ENCODE measurements at places on chromosomes 3 and 15.
A peak's percentile ranks its signal among the peaks of the same experiment; 100 is the strongest.

DNA sequence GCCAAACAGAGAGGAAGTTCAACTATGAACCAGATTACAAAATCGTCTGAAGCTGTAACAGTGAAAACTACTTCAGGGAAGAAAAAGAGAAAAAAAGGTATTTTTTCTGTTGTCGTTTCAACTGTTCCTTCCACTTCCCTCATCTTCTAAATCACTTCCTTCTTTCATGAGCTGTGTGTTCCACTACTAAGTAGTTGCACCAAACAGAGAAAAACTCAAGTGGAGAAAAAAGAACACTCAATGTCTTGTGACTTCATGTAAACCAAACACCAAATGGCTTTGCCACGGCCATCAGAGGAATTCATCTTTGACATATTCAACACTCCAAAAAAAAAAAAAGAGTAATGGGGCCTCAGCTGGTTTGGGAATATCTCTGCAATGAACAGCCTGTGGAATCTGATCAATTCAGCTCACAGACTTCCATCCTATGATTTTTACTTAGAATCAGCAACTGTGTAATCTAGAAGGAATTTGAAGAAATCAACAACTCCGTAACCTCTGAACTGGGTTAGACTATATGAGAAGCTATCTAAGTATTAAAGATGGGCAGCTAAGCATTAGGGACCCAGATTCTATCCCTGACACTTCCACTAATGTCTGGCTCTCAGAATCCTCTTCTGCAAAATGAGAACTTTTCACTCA, 47.5 kb upstream of the RNF7 start:
- DNase-seq = no peak

DNA sequence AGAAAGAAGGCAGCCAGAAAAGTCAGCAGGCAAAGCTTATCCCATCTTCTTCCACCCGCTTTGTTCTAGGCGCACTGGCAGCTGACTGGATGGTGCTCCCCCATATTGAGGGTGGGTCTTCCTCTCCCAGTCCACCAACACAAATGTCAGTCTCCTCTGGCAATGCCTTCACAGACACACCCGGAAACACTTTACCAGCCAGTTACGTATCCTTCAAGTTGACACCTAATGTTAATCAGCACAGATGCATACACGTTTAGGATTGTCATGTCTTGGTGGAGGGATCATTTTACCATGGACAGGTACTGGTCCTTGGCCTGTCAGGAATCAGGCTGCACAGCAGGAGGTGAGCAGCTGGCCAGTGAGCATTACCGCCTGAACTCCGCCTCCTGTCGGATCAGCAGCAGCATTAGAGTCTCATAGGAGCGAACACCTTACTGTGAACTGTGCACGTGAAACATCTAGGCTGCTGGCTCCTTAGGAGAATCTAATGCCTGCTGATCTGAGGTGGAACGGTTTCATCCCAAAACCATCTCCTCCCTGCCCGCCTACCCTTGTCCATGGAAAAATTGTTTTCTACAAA, 59.1 kb upstream of the PYDC2 start:
- DNase-seq = no peak

GRCh38 chr3:110332629-110333028, 739.0 kb upstream of the NECTIN3 start:
- no peak for DNase-seq

GRCh38 chr3:65979162-65979561, 59.6 kb downstream of the MAGI1 start:
- DNase-seq = no peak

- peak; percentile 27 for DNase-seq
Observed at GRCh38 chr3:39260957-39261356, 18.9 kb downstream of the CX3CR1 start.

- no peak for DNase-seq
Observed at GRCh38 chr3:185153171-185153771, 411 bp upstream of the C3orf70 start.

DNA sequence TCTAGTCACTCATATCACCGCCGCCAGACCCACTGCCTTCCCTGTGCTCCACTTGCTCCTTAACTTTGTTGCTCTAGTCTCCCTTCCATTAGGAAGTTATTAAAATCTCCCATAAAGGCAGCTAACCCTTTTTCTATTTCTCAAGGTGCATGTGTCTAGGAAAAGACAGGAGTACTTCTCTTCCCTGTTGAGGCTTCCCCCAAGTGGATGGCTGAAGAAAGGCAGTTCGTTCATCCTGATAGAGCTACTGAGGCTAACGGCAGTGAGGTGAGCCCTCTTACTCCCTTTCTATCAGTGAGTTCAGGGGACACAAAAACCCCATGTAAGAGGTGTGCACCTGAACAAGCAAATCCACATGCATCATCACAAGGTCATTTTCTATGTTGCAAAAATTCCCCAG, 397.8 kb downstream of the IGSF11 start:
- DNase-seq = no peak

DNA sequence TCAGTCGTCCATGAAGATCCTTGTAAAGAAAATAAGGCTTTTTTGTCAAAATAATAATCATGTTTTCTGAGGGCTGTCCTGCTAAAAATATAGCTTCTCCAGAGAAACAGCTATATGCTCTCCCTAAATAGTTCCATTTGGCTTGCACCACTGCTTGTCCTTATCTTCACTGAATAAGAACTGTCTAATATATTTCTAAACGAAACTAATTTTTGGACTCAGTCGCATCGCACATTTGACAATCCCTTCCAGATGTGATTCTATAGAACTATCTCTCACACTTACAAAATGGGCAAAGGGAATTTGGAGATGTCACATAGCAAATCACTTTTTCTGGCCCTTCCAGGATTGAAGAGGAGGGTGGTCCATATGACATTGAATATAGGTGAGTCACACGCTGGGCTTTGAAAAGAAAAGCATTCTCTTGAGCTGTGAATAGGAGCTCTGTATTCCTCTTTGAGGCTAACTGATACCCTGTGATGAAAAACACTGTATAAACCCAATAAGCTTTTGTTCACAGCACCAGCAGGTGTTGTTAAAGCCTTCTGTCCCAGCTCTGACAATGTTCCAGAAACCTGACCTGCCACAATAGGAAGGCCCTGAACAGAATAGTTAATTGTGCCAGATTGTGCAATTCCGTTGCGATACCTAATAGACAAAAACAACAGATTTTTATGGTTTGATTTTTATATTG, 1144.2 kb downstream of the ROBO2 start:
- DNase-seq = no peak

- no peak for DNase-seq
Observed at GRCh38 chr3:131850223-131850622, 184.6 kb downstream of the CPNE4 start.

Measured in GM12878 (cell line).